ENCODE measurements at places on chromosomes 5 and 9.

GRCh38 chr5:73205305-73205704 lies 32.3 kb downstream of the TMEM174 start:
- DNase-seq, result no peak

DNA sequence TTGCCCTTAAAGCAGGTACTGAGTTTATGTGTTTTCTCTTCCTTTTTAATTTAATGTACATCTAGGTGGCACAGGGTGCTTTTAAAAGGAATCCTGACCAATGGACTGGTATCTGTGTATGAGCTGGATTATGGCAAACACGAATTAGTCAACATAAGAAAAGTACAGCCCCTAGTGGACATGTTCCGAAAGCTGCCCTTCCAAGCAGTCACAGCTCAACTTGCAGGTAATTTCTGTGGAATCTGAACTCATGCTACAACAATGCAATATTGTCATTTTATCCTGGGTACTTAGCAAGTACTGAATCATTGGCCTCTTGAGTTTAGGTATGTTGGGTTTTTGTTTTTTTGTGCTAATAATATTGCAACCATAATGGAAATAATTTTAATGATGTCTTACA lies 14.4 kb upstream of the TMOD1 start:
- DNase-seq, result no peak

DNA sequence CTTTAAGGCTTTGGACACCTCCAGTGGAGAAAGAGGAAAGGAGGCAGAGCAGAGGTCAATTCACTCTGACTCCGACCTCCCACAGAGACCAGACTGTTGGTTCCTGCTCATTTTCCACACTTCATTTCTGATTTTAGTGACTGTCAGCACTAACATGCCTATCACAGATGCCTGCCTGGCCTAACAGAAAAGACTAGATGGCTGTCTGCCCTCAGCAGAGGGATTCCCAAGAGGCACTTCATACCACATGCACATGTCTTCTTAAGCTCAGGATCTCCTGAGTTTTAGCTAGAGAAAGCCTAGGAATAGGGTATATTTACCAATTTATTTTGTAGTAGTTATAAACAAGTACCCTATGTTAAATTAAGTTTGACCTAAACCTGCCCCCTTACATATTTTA lies 336.0 kb downstream of the ENC1 start:
- no peak for DNase-seq

DNA sequence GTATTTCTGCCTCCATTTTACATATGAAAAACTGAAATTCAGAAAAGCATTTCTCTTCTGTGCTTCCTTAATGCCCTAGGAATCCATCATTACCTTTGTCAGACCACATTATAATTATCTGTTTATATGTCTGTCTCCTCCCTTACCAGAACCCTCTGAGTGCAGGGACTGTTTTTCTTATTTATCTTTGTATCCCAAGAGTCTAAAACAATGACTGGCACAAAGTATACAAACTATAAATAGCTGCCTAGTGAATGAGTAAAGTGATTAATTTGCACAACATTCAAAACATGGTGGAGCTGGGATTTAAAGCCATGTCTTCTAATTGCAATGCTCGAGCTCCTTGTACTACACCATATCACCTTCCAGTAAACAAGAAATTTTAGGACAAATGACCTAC lies 49.3 kb upstream of the HK3 start:
- DNase-seq, result no peak

GRCh38 chr5:62283005-62283404 lies 23.0 kb upstream of the KIF2A start:
- DNase-seq, result no peak

GRCh38 chr5:84623019-84623418 lies 238.3 kb upstream of the EDIL3 start:
- no peak for DNase-seq

DNA sequence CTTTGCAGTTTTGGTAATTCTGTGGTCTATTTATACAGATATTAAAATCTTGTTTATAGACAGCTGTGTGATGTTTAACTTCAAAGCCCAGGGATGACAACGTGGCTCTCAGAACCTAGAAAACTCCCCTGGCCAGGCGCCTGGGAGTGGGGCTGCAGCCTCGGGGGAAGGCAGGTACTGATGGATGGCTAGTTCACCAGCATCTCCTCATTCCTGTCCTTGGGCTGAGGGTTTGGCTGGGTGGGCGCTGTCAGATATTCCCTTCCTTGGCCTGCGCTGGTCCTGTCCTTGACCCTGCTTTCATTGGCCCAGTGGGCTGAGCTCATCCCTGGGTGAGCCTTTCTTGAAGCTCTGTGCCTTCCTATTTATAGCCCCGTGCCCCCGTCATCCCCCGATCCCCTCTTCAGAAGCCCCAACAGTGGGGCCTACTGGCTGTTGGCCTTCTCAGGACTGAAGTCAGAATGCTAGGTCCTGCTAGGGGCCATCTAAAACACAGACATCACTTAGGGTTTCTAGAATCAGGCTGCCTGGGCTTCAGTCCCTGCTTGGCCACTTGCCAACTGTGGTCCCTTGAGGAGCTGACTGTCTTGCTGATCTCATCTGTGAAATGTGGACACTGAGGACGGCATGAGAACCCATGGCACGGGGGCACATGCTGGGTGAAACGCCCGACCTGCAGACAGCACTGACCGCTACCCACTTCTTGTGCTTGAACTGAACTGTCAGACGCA lies 20.9 kb downstream of the SH3GLB2 start:
- no peak for DNase-seq

GRCh38 chr5:55544341-55544740 lies 9.6 kb upstream of the PLPP1 start:
- no peak for DNase-seq

DNA sequence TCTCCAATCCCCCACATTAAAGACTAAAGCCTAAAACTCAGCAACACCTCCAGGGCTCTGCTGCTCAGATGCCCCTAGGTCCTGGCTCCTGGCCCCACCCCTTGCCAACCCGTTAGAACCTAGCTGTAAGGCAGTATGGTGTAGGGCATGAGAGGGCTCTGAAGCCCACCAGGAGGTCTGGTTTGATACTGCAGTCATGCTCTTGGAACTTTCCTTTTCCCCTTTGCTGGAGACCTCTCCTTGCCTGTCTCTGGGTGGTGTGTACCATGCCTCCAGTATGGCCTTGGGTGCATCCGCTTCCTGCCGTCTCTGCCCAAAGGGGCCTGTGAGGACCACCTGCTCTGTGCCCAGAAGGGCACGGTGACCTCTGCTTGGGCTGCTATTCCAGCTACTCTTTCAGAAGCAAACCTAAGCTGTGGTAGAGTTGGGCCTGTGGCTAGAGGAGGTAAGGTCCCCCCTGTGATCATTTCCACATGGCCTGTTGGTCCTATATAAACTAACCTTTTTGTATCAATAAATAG lies 3.5 kb downstream of the TENT4A start:
- no peak for DNase-seq

GRCh38 chr5:169050146-169050571 lies 250.8 kb downstream of the SLIT3 start:
- DNase-seq, result no peak

DNA sequence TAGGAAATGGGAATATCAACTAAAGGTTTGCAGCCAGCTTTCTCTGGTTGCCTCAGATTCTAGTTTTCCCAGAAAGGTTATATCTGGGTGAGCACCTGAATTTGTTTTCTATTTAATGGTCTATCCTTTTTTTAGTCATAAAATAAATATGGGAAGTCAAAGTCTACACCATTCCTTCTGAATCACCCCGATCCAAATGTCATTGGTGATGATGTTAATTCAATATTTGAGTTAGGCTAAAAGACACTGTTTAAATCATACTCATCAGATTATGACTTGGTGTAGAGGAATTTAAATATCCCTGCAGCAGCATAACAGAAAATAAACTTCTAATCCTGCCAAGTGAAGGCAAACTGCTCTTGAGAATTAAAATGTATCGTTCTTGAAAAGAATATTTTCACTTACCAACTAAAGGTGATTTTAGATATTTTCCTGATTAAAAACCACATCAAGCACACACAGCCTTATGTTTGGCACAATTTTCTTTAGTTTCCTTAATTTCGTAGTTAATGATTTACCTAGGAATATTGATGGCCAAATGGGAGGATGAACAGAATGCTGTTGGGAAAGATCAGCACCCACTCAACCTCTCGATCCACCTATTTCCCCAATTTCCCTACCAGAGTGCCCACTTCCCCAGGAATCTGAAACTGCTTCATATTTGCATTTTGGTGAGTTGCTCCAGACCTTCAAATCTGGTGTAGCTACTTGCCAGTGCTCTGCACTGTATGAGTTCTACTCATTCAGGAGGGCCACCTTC lies 103.1 kb upstream of the TSLP start:
- DNase-seq, result no peak

DNA sequence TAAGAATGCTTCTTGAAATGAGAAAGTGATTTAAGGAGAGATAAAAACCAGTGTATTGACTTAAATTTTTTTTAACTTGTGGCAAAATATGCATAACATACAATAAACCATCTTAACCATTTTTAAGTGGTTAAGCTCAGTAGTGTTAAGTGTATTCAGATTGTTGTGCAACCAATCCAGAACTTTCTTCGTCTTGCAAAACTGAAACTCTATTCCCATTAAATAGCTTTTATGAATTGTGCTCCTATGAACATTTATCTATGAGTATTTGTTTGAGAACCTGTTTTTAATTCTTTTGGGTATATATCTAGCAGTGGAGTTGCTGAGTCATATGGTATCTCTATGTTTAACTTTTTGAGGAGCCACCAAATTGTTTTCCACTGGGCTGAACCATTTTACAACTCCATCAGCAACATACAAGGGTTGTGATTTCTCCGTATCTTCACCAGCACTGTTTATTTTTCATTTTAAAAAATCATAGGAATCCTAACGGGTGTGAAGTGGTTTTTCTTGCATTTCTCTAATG lies 76.6 kb upstream of the ACTBL2 start:
- DNase-seq, result no peak

DNA sequence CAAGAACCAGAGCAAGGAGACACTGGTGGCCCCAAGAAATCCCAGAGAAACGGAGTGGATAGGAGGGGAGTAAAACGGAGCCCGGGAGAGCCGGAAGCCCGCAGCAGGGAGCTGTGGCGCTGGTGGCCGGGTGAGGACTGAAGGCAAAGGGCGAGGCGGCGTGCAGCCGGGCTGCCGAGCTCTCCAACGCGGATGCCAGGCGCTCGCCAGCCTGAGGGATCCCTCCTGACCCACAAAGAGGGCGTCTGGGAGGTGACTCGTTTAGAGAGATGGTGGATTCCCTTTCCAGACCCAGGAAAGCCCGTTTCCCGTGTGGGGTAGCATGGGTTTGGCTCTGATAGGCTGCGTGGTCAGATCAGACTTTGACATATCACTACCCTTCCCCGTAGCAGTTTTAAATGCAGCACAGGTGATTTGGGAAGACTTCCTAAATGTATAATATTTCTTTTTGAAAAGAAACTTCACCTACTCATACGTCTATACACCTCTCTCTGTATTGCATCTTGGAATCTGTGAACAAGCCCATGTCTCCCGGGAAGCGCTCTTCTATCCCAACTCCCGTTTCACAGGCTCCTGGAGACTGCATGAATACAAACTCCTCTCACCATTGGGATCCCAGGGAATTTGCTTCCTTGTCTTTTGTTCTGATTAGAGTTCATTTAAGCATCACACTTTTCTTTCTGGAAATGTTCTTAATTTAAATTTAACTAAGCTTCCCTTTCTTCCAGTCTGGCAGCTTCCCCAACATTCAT lies 158.1 kb downstream of the C9orf152 start:
- no peak for DNase-seq

- no peak for DNase-seq
These were observed 22.1 kb upstream of the UGCG start for GRCh38 chr9:111874500-111874899.

GRCh38 chr5:65263321-65263720 lies 218.4 kb downstream of the ADAMTS6 start:
- no peak for DNase-seq

DNA sequence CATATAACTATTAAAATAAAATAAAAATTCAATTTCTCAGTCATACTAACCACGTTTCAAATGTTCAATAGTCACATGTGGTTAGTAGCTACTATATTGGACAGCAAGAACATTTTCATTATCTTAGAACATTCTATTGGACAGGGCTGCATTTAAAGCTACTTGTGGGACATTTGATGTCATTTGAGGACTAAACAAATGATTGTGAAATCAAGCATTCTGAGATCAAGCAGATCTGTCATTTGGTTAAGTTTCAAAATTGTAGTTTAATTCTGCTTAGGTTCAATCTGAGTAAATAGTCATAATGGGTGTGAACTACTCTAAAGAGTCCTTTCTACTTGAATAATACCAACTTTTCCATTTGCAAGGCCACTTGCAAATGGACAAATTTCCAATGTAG lies 226.9 kb upstream of the C9orf72 start:
- no peak for DNase-seq

DNA sequence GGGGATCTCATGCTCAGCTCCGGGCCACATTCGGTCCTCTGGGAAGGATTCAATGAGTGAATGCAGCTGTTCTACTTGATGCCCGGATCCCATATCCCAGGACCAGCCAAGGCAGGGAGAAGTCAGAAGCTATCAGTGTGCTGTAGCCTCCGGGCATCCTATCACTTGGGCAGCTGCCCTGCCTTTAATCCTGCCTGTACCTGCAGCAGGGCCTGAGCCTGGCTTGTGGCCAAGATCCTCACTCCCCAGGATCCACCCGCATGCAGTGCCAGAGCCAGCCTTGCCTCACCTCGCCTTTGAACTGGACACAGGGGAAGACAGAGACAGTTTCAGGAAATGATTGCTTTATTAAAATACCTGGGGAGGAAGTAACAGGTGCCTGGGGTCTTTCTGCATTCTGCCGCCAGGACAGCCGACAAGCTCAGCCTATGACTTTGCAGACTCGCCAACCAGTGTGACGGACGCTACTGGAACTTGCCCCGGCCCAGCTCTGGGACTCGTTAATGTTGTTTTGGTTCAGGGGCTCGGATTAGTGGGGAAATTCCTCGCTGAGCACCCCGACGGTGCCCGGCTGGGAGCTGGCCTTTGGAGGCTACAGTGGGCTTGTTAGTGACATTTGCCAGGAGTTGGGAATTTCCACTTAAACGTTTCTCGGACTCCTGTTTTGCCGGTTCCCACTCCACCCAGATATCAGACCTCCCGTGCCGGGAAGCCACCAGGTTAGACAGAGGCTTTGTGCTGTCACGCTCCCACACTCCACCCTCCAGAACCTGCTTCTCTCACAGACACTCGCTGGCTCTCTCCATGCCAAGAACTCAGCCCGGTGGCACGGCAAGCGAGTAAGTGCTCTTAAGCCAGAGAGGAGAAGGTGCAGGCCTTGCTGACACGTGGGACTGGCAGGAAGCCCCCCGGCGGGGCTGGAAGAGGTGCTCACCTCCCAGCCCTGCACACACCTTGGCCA lies 721 bp downstream of the PTGES start:
- no peak for DNase-seq

GRCh38 chr9:106634183-106634582 lies 228.8 kb upstream of the ZNF462 start:
- no peak for DNase-seq
